ENCODE measurements at places on chromosomes 6 and 20.

DNA sequence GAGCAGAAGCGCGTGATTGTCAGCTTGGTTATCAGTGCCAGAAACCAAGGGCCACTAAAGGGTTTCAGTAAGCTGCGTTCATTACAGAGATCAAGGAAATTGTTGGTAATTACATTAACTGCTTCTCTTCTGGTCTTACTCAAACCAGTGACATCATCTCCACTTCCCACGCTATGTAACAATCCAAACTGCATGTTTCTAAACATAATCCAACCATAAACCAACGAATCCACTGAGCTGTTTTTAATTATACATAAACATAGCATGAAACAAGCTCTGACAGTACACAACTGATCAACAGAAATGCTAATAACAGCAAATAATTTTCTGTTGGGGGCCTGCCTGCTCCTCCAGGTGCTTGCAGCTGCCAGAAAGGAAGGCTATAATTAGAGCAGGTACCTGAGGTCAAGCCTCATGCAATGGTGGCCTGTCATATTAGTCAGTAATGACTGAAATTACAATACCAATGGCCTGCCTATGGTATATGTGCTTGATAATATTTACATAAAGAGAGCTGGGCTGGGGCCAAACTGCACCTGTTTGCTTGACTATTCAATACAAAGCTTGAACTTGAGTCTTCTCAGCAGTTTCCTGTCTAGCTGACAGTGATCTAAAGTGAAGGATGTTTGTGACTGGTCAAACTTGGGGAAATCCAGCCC lies 40.1 kb downstream of the ILRUN start:
- no peaks in the 10 kb centered on the region for H3K27me3 ChIP-seq
- no peaks in the 10 kb centered on the region for H3K36me3 ChIP-seq

DNA sequence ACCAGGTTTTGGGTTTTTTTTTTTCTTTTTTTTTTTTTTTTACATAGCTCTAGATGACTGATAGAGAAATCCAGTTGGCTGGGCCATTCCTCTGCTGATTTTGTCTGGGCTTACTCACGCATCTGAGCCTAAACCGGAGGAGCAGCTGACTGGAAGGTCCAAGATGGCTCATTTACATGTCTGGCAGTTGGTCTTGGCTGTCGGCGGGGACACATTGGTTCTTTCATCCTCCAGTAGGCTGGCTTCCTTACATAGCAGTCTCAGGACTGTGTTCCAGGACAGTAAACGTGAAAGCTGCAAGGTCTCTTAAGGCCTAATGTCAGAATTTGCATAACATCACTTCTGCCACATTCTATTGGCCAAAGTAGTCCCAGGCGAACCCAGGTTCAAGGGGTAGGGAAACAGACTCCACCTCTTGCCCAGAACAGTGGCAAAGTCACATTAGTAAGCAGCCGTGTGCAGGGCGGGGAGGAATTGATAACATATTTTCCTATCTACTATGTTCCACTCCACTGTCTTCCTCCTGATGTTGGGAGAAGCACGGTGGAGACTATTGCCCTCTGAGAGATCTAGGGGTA lies 87.0 kb downstream of the CDH22 start:
- no peak for DNase-seq
- no peak overlapping the region for H3K27ac ChIP-seq
- H3K27me3 ChIP-seq: no peaks in the 10 kb centered on the region
- no peak overlapping the region for H3K4me3 ChIP-seq

DNA sequence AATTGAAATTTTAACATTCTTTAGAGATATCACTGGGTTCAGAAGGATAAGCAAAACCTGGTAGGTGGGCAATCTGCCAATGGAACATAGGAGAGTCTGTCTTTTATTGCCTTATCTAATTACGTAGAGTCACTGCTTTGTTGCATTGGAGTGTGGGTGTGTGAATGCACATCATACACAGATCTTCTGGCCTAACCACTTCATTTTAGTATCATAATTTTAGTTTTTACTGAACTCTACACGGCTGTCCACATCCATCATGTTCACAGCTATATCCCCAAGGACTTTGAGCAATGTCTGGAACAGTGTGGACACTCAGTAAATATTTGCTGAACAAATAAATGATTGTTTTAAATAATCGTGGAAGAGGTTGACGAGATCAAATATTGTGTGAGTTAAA lies 104.6 kb upstream of the AKIRIN2 start:
- H3K36me3 ChIP-seq: no peaks in the 10 kb centered on the region
- H3K4me3 ChIP-seq: no peak overlapping the region
- H3K4me1 ChIP-seq: no peaks in the 10 kb centered on the region
- H3K27me3 ChIP-seq: no peaks in the 10 kb centered on the region
- H3K27ac ChIP-seq: no peak overlapping the region

DNA sequence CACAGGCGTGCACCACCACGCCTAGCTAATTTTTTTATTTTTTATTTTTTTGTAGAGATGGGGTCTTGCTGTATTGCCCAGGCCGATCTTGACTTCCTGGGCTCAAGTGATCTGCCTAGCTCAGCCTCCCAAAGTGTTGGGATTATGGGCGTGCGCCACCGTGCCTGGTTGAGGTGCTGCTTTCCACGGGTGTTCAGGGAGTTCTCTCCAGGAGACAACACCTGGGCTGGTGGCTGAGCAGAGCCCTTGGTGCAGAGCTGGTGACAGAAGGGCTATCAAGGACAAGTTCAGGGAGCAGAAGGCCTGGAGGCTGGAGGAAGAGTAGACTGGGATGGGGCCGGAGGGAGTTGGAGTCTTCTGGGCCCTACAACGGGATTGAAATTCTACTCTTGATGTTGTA lies 34.6 kb downstream of the TFAP2C start:
- H3K27me3 ChIP-seq: no peaks in the 10 kb centered on the region
- no peak for DNase-seq
- H3K36me3 ChIP-seq: no peaks in the 10 kb centered on the region

DNA sequence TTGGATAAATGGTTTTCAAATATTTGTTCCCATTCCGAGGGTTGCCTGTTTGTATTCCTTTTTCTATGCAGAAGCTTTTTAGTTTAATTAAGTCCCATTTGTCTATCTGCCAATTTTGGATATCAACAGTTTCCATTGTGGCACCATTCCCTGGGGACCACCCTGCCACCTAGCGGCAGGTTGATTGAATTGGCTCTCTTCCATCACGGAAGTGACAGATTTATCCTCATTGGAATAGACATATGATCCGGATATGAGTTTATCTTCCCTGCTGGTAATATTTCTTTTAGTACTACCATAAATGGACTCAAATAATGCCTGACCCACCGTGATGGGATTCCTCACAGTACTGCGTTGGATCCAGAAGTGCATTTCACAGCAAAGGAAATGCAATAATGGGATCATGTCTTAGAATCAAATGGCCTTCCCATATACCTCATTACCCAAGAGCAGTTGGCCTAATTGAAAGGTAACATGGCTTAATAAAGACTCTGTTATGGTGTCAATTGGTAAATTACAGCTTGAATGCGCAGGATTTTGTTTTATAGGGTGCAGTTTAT lies 327.0 kb downstream of the BMP2 start:
- H3K27me3 ChIP-seq: no peaks in the 10 kb centered on the region
- no peaks in the 10 kb centered on the region for H3K4me1 ChIP-seq
- no peak overlapping the region for H3K4me3 ChIP-seq

DNA sequence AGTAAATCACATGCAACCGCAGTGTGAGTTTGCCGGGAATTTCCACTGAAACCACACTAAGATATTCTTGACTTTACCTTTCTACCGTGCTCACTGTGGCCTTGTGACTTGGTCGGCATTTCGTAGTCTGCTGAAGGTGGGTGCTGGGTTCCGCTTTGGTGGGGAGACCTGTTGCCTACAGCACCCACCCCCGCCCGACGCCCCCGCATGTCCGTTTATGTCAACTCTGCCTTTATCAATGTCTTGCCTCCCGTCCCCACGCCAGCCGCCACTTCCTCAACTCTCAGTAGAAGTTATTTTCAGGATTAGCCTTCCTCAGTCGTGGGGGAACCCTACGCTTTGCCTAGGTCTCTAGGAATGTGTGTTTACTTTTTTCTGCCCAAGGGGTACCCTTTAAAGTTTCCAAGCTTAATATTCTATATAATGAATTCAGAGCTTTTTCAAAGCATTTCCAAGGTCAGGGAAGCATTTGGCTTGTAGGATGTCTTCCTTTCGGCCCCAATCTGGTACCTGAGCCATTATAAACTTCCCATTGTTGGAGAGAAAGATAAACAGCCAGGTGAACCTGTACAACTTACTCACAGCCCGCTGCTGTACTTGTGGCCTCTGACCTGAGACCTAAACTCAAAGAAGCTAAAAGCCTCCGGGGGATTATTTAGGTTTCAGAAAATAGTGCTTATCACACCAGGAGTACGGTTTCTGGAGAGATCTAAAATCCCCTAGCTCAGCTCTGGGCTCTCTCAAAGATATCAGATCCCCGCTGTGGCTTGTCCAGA lies 54.2 kb downstream of the TBC1D7 start:
- H3K27me3 ChIP-seq: no peaks in the 10 kb centered on the region
- peak overlapping the region; percentile 14 for H3K4me3 ChIP-seq
- H3K36me3 ChIP-seq: no peaks in the 10 kb centered on the region
- no peak overlapping the region for H3K27ac ChIP-seq
- no peak for DNase-seq
- H3K4me1 ChIP-seq: no peaks in the 10 kb centered on the region

GRCh38 chr6:154140743-154141142 lies 101.7 kb downstream of the OPRM1 start:
- DNase-seq: no peak
- no peak overlapping the region for H3K4me3 ChIP-seq
- H3K27me3 ChIP-seq: no peaks in the 10 kb centered on the region
- H3K36me3 ChIP-seq: no peaks in the 10 kb centered on the region
- H3K27ac ChIP-seq: no peak overlapping the region

DNA sequence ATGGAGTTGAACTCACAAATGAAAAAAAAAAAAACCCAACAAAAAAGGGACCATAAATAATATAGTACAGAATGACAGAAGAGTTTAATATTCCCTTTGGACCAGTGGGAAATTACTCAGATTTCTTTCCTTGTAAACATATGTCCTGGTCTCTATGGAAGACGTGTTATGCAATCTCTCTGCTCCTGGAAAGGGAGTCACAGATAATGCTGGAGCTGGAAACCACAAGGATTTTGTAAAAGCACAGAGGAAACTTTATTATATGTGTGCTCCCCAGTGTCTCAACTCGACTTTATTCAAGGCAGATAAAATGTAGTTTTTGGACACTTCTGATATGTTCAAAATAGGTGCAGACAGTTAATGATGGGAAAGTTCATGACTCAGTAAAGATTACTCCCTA lies 88.1 kb upstream of the ZFP64 start:
- no peak for DNase-seq
- H3K27me3 ChIP-seq: no peaks in the 10 kb centered on the region
- H3K27ac ChIP-seq: no peak overlapping the region
- no peaks in the 10 kb centered on the region for H3K36me3 ChIP-seq
- H3K4me3 ChIP-seq: no peak overlapping the region
- peaks cover 15% of the 10 kb centered on the region for H3K4me1 ChIP-seq

GRCh38 chr6:22789315-22789714 lies 219.9 kb downstream of the HDGFL1 start:
- DNase-seq: no peak
- H3K27me3 ChIP-seq: no peaks in the 10 kb centered on the region
- H3K36me3 ChIP-seq: no peaks in the 10 kb centered on the region
- no peaks in the 10 kb centered on the region for H3K4me1 ChIP-seq

DNA sequence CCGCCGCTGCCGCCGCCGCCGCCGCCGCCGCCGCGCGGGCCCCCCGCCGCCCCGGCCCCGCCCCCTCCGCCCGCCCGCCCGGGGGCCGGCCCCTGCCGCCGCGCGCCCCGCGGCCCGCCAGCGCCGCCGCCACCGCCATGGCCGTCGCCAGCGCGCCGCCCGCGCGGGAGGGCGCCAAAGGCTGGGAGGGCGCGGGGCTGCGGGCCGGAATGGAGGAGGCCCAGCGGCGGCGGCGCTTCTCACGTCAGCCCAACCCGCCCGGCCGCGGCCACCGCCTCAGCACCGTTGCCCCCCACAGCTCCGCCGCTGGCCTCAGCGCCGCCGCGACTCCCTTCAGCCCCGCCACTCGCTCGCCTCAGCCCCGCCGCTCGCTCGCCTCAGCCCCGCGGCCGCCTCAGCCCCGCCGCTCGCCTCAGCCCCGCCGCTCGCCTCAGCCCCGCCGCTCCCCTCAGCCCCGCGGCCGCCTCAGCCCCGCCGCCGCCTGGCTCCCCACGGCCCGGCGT lies 258 bp downstream of the PHF10 start:
- H3K36me3 ChIP-seq: no peaks in the 10 kb centered on the region
- DNase-seq: peak; percentile 81
- H3K27me3 ChIP-seq: no peaks in the 10 kb centered on the region
- H3K4me3 ChIP-seq: no peak overlapping the region

DNA sequence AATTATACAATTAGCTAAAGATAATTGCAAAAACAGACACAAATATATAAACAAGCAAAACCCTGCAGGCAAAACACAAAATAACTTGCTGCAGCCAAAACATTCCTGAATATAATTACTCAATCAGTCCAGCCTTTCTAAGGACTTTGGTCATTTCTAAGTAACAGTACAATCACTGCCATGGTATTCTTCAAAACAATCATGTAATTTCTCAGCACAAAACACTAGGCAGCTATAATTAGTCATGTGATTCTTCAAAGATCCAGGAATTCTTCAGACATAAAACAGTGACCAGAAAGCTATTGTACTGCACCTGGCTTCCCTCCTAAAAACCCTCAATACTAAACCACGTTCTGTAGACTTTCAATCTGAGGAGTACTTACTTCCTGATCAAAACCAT lies 881.1 kb downstream of the EPHA7 start:
- no peaks in the 10 kb centered on the region for H3K4me1 ChIP-seq
- H3K27me3 ChIP-seq: no peaks in the 10 kb centered on the region

DNA sequence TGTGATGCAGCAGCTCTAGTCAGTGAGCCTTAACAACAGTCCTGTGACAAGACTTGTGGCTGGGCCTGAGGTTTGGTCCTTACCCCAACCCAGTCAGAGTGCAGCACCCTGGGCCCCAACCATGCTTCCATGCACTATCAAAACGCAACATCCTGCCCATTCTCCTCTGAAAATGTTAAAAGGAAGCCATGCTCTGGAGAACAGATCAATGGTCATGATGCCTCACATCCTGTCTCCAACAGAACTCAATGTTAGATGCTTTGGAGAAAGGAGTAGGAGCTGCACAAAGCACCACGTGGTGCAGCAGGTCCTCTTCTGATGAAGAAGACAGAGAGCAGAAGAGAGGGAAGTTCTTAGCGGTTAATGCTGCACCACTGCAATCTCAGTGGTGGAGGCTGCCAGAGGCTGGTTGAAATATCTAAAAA lies 41.9 kb downstream of the TRAM2 start:
- no peaks in the 10 kb centered on the region for H3K27me3 ChIP-seq
- H3K27ac ChIP-seq: peak overlapping the region; percentile 11
- no peaks in the 10 kb centered on the region for H3K4me1 ChIP-seq
- no peak for DNase-seq

All from small intestine (tissue), 16 donors.